ENCODE measurements at places on chromosomes 16 and 17.

- DNase-seq, result no peak
Measured at GRCh38 chr17:37082311-37082860, 133.6 kb downstream of the AATF start.

- no peak for DNase-seq
Measured at GRCh38 chr17:22270381-22270780, 578.1 kb downstream of the KCNJ18 start.

DNA sequence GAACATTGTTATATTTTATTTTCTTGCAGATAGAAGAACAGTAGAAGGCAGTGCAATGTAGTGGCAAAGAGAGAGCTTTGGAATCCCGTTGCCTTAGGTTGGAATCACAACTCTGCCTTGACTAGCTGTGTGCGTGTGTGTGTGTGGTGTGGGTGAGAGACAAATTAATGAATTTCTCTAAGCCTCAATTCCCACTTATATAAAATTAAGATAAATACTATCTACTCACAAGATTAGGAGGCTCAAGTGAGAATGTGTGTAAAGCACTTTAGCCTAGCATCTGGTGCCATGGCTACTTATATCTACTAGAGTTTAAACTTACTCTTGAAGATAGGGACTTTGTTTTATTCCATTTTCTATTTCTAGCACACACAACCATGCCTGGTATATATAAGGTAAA lies 12.8 kb downstream of the CPD start:
- no peak for DNase-seq

DNA sequence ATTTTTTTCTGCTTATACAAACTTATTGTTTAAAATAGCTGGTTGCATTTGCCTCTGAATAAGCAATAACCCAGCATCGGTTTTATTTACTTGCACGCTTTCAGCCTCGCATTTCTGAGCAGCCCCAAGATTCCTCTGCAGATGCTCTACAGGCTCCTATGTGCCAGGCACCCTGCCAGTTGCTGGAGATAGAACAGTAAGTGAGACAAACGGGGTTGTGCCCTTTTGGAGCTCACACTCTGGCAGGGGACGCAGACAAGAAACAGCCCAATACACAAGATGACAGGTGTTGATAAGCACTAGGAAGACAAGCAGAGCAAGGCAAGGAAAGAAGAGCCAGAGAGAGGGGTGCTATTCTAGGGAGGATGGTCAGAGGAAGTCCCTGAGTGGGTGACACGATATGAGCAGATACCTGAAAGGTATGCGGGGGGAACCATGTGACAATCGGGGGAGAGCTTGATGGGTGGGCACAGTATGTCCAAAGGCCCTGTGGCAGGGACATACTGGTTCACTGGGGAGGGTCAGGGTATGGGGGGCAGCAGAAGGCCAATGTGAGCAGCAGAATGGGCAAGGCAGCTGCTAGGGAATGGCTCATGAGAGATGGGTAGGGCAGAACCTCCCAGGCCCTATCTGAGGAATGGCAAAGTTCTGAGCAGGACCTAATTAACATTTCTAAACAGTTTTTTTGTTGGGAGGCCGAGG lies 18.7 kb upstream of the ADORA2B start:
- no peak for DNase-seq

DNA sequence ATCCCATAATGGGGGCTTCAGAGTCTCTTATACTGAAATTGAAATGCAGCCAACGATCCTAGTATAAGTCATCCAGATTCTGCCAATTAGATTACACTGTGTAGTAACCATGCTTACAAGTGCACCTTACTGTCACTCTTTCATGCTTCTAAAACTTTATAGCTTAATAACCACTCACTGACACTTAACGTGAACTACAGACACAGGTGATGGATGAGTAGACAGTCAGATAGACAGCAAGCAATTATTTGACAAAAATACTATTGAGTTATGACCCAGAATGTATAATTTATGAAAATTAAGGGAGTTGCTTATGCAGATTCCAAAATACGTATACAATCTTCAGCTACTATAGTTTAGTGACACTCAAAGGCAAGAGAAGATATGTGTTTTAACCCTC lies 6.3 kb downstream of the CDH8 start:
- no peak for DNase-seq

DNA sequence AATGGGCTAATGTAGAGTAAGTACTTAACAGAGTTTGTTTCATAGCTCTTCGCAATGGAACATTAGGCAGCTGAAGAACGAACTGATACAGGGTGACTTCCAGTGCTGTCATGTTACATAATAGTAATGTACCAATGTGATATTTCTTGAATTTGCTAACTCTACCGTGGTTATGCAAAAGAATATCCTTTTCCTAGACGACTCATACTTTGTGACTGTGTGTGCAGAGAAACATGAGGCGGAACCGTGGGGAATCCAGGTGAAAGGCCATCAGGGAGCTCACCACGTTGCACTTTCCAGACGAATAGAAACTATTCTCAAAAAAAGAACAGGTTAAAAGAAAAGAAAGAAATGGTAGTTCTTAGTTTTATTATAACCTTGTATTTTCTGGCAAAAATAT lies 13.2 kb downstream of the NOB1 start:
- no peak for DNase-seq

GRCh38 chr17:8825802-8826201 lies 26.6 kb upstream of the MFSD6L start:
- no peak for DNase-seq

- peak; percentile 16 for DNase-seq
Measured at GRCh38 chr16:89534252-89534756, 26.1 kb downstream of the SPG7 start.

- DNase-seq, result no peak
Measured at GRCh38 chr17:8574687-8575086, 55.8 kb downstream of the MYH10 start.

DNA sequence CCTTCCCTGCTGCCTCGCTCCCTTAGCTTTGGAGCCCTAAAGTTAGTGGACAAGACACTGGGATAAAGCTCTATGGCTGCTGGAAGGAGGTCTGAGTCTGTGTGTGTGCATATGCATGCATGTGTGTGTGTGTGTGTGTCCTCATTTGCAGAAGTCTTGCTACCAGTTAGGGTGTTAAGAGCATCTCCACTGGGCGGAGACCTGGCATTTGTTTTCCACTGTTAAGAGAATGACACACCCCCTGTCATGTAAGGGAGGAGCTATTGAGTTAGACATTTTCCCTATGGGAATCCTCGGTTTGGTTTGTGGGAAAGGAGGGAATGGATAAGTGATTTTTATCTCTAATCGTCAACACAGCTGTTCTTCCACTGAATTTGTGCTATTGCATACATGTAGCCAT lies 24.8 kb upstream of the ARHGAP23 start:
- no peak for DNase-seq

- no peak for DNase-seq
Measured at GRCh38 chr17:559551-560431, 154.8 kb downstream of the VPS53 start.

DNA sequence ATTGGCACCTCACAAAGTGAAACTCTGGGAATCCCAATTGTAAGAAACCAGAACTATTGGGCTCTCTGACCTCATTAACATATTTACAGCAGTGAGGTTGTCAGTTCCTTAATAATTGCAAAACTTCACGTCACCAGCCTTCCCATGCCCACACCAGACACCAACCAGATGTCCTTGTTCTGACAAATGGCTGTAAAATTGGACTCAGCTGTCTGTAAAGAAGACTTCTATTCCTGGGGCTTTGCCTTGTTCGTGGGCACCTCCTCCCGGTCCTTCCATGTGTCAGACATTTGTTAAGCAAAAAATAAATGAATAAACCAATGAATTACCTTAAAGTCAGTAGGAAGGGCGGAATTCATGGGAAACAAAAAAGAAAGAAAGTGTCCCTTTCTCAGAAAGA lies 284.3 kb upstream of the CDH11 start:
- DNase-seq, result no peak

DNA sequence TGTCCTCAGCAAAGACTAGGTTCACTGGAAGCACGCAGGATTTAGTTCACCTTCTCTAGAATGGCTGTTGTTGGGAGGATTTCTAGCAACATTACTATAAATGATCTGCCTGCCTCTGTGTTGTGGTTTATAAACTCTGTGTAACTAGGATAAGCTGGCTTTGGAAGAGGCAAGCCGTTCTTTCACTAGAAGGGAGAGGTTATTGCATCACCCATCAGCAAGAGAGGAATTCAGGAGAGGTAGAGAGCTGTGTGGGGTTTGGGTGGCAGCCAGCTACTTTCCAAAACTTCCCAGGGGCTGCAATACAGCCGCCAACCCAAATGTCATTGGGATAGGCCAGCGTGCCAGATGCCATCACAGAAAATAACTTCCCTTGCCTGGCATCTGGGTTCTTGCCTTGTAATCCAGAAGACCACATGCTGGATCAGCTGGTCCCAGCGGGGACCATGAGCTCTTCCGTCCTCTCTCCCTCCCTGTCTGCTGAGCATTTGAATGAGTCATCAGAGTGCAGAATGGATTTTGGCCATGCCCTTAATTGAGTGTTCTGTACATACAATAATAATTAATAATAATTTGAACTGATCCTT lies 95.7 kb upstream of the RBFOX1 start:
- no peak for DNase-seq

DNA sequence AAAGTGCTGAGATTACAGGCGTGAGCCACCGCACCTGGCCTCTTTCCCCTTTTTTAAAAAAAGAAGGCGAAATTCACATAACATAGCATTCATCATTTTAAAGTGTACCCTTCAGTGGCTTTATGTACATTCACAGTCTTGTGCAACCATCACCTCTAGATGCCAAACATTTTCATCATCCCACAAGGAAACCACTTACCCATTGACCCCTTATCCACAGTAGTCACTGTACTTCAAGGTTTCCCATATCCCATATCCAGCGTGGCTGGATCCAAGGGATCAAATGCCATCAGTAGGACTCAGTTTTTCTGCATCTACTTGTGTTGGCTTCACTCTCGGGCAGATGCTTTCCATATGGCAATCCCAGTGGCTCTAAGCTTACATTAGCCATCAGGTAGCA lies 50.3 kb downstream of the BMERB1 start:
- DNase-seq, result no peak

DNA sequence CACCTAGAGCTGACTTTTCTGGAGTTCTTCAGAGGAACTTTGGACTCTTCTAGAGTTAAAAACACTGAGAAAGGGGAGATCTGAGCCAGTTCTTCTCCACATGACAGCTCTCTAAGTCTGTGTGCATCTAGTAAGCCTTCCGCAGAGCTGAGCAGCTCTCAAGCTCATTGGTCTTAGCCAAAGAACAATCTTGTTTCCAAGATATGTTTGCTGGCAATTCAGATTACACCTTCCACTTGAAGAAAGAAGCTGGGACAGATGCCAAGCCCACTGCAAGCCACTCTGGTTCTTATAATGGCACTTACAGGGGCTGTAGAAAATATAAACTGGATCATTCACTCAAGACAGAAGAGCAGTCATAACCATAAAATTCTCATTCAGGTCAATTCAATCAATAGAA lies 134.1 kb upstream of the TOX3 start:
- DNase-seq, result no peak

GRCh38 chr16:58842156-58842555 lies 108.0 kb upstream of the GOT2 start:
- DNase-seq, result no peak

DNA sequence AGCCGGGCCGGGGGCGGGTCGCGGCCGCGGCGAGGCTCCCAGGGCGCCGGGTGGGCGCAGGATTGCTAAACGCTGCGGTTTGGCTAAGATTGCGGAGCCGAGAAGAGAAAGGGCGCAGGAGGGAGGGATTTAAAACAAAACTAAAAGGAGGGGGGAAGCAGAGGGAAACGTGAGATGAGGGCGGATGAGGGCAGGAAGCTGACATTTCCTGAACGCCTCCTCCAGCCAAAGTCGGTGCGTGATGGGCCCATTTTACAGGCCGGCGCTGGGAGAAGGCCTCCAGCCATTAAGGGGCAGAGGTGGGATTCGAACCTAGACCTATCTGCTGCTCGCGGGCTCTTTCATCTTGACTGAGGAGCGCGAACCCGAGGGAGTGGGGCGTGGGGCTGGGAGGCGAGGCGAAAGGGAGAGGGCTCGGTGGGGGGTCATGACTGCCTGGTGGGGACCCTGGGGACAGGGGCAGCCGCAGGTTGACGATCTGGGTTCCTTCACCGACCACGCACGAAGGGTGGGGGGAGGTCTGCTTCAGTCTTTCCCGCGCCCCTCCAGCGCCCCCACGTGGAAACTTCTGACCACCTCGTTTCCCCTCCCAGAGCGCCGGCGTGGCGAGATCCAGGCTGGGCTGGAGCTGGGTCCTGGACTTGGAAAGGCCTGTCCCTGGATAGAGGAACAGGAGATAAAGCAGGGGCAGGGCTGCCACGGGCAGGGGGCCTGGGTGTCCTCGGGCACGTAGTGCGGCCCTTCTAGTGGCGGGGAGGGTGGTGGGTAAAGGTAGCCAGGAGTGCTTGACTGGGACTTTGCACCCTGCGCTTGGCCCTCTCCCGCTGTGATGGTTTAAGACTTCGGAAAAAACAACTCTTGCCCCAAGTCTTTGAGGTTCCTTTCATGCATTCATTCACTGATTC lies 3.8 kb upstream of the TAC4 start:
- peak; percentile 92 for DNase-seq

DNA sequence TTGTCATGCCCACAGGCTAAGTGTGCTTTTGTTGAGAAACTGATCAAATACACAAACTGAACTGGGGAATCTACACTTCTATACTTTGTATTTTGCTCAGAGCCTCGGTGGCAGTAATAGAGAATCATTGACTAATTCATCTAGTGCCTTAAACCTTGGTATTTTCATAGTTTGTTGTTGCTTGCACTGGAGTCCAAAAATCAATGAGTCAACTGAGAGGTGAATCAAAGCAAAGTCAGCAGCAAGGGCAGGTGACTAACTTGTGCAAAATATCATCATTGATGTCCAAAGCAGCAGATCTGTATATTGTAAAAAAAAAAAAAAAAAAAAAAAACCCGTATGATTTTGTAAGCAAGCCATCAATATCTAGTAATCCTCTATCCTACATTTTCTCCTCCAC lies 296.4 kb downstream of the MAP2K6 start:
- DNase-seq, result no peak

DNA sequence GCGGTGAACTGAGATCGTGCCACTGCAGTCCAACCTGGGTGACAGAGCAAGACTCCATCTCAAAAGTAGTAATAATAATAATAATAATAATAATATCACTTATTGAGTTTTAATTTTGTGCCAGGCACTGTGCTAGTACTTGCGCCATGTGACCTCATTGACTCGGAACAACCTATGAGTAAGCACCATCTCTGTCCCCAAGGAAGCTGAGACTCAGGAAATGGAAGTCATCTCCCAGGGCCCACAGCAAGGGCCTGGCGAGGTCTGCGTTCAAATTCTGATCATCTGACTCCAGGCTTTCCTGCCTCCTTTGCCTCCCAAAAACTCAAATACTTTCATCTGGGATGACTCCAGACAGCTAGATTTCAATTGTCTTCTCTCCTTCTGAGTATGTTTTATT lies 162.9 kb downstream of the SEC14L1 start:
- no peak for DNase-seq

GRCh38 chr17:954431-955164 lies 25.0 kb downstream of the NXN start:
- no peak for DNase-seq
